ENCODE measurements at places on chromosomes 2 and 18.

- DNase-seq = no peak
Measured at GRCh38 chr18:26618135-26618534, 69.8 kb upstream of the KCTD1 start.

- DNase-seq = no peak
Measured at GRCh38 chr2:164447660-164448059, 173.6 kb downstream of the GRB14 start.

DNA sequence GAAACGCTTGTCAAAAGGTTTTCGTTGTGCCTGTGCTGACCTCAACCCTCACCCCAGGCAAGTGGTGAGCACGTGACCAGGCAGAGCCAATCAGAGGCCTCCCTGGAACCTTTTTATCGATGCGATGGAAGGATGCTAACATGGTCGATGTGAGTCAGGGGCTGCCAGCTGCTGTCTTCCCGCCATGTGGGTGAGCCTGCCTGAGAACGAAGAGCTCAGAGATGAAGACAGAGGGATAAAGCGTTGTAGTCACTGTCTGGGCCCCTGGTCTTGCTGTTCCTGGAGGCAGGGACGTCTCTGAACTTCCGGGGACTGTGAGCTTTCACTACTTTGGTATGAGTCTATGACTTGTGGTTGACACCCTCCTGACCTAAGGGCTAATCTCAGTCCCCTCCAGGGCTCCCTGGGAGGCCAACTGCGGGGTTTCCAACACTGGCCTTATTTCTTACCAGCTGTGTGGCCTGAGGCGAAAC, 18.6 kb downstream of the DNMT3A start:
- no peak for DNase-seq

DNA sequence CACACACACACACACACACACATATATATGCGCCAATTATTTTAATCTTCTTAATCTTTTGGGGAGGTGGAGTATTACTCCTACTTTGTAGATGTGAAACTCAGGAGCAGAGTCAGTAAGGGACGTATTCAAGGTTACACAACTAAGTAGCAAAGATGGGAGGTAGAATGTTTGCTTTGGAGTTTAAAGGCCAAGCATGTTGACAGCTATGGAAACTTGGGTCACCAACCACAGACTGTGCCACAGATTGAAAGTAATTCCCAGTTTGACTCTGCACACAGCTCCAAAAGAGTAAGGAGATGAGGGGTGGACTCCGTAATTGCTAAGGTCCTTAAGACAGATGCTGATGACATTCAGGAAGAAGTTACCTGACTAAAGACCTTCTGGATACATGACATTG, 124.8 kb upstream of the ITGB6 start:
- no peak for DNase-seq

- DNase-seq = no peak
Measured at GRCh38 chr2:168145011-168145410, 102.4 kb downstream of the STK39 start.

GRCh38 chr2:108936866-108937265, 52.2 kb downstream of the EDAR start:
- no peak for DNase-seq

- DNase-seq = no peak
Measured at GRCh38 chr2:190678444-190679162, 29.7 kb downstream of the NAB1 start.

- DNase-seq = no peak
Measured at GRCh38 chr18:74166386-74166785, 18.1 kb downstream of the TIMM21 start.

- DNase-seq = no peak
Measured at GRCh38 chr18:26536032-26536431, 12.3 kb downstream of the KCTD1 start.

GRCh38 chr2:43458014-43458628, 137.7 kb downstream of the THADA start:
- no peak for DNase-seq

- DNase-seq = no peak
Measured at GRCh38 chr18:23779696-23780303, 90.5 kb downstream of the LAMA3 start.

GRCh38 chr2:38138996-38139395, 63.0 kb upstream of the CYP1B1 start:
- DNase-seq = no peak

- no peak for DNase-seq
Measured at GRCh38 chr2:192148620-192149321, 46.0 kb downstream of the TMEFF2 start.

DNA sequence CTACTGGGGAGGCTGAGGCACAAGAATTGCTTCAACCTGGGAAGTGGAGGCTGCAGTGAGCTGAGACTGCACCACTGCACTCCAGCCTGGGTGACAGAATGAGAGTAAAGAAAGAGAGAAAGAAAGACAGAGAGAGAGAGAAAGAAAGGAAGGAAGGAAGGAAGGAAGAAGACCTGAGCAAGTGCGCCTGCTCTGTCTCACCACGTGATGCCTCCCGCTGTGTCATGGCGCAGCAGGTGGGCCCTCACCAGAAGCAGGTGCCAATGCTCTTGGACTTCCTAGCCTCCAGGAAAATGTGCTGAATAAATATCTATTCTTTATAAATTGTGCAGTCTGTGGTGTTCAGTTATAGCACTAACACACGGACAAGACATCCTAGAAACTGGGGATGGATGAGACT, 270.0 kb downstream of the CYP26B1 start:
- DNase-seq = no peak

GRCh38 chr2:200635251-200635650, 49.4 kb downstream of the AOX1 start:
- no peak for DNase-seq

GRCh38 chr2:101150306-101151145, 656 bp downstream of the TBC1D8 start:
- no peak for DNase-seq

GRCh38 chr2:85888020-85888683, 638 bp downstream of the ST3GAL5 start:
- peak; percentile 52 for DNase-seq

- no peak for DNase-seq
Measured at GRCh38 chr2:47360283-47360682, 42.7 kb upstream of the MSH2 start.

DNA sequence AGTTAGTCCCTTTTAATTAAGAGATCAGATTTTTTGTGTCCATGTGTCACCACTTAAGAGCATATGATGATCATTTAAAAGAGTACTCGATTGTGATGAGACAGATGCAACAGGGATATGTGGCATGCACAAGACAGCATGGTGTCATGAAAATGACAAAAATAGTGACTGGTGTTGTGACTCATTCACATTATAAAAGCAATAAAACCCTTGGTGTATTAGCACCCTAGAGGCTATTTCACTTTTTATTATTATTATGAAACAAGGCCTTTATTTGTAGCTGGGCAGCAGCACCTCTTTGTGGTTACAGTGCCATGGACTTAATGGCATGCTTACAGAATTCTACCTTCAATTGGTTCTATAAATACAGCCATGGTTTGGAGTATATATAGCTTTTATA, 1296.0 kb upstream of the ZEB2 start:
- DNase-seq = no peak

DNA sequence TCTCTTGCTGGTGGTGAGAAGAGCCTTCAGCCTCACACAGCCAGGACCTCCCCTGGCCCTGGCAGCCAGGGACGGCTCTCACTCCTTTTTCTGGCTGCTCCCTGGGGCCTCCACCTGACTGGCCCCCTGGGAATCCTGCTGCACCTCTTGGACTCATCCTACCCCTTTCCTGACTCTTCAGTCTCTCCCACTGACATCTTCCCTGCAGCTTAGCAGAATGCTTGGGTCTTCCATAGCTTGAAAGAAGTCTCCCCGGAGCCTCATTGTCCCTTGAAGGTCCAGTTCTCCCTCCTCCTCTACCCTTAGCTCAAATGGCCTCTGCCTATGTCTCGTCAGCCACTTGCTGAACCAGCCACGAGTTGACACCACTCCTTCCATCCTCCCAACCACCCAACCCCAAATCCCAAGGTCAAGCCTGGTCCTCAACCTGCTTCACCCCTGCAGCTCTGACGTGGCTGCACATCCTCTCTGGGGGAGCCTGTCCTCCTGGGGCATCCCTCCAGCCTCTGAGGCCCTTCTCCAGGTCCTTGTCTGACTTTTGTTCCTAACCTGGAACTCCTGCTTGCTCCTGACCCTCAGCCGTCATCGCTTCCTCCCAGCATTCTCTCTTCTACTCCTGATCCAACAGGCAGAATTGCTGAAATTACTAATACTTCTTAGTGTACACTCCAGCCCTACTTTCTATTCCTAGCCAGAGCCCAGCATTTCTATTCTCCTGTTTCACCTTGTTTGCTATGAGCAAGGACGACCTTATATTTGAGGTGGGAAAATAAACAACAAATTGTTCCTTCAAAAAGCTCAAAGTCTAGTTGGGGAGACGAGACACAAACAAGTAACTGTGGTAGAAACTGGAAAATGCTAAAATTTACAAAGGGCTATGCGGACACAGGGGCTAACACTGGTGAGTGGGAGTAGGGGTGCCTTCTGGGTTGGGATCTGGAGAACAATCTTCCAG, 68.7 kb upstream of the MGAT4A start:
- DNase-seq = no peak

GRCh38 chr2:101420623-101421022, 33.3 kb upstream of the CREG2 start:
- DNase-seq = no peak

- DNase-seq = no peak
Measured at GRCh38 chr2:241307055-241307454, 8.4 kb downstream of the HDLBP start.

DNA sequence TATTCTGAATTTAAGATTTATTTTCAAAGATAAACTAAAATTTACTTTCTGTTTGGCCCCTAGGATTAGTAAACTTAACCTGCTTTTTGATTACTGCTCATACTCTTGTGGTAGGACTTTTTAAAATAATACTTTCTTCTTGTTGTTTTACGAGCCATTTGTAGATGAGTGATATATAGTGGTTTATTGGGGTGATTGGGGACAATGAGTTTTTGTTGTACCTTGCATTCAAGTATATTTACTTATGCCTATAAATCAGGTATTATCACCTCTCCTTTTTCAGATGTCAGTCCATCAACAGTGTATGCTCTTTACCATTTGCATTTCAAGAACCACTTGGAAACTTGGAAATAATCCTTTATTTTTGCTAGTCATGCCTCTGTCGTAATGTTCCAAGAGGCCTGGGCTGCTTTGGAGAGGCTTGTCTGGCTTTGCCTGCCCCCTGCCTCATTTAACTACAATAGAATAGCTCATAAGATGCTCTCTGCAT, 131.3 kb downstream of the COMMD1 start:
- DNase-seq = no peak

- DNase-seq = no peak
Measured at GRCh38 chr2:107742460-107743027, 84.1 kb upstream of the RGPD4 start.

- DNase-seq = no peak
Measured at GRCh38 chr2:62334440-62335058, 138.6 kb downstream of the B3GNT2 start.

DNA sequence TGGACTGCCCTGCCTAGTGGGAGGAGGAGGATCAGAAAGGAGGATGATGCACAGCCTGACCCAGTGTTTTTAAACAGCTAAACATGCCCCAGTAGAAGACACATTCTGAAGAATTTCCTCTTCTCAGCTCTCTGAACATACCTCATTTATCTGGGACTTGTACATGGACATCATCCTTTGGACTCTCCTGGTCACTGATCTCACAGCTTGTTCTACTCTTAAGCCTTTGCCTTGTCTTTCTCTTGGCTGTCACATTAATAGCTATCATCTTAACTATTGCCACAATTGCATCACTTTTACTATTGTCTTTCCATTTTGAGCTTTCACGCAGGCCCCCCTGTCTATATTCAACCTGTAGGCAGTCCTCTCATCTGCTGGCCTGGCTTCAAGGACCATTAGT, 42.0 kb upstream of the PGAP1 start:
- DNase-seq = no peak

DNA sequence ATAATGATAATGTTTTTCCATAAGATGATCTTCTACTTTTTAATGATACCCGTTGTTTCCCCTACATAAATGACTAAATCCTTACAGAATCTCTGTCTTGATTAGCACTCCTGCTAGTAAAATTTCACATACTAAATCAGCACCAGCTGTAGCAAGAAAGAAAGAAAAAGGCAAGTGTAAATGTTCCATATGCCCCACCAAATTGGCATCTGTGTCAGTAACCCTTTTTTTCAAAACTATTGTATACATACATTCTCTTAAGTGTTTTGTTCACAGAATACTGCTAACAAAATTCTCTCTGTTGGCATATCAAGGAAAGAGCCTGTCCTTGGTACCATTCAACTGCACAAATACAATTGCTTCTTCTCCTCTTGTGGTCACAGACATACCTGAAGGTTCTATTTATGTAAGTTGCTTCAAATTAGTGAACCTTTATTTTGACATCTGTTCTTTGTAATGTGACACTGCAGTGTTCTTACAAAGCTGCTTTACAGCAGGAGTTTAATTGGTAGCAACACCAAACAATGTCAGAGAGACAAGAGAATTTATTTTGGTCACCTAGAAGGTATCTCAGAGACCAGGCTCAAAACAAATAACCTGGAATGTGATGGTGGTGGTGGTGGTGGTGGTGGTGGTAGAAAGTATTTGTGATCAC, 641.9 kb downstream of the ZEB2 start:
- DNase-seq = no peak

- no peak for DNase-seq
Measured at GRCh38 chr2:176165370-176166050, 8.4 kb downstream of the HOXD3 start.

DNA sequence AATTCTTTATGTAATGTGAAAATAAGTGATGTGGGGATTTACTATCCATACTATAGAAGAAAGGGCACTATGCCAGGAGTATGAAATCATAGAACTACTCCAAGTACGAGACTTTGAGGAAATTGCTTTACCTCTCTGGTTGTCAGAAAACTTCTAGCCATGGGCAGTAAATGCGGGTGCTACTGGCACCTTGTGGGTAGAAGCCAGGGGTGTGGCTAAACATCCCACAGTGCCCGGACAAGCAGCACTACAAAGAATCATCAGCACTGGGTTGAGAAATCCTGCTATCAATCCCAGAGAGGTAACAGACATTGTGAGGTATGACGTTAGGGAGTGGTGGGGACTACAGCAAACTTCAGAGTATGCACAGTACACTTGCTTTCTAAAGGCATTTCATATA, 453.5 kb upstream of the TNP1 start:
- DNase-seq = no peak

DNA sequence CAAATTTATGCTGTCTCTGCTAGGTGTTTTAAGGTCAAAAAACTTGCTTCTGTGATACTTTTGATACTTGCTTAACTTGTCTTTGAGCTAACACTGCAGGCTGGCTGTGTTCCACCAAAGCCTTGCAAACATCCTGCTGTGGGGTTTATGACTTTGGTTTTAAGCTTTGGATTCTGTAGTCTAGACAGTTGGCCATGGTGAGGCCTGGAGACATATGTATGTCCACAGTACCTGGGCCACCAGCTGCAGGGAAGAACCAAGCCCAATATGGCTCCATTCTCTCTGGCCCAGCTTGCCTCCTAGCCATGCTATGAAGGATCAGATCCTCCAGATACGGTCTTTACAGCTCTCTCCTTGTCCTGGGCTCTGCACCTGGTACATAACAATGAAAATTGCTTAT, 113.9 kb downstream of the INO80D start:
- no peak for DNase-seq

DNA sequence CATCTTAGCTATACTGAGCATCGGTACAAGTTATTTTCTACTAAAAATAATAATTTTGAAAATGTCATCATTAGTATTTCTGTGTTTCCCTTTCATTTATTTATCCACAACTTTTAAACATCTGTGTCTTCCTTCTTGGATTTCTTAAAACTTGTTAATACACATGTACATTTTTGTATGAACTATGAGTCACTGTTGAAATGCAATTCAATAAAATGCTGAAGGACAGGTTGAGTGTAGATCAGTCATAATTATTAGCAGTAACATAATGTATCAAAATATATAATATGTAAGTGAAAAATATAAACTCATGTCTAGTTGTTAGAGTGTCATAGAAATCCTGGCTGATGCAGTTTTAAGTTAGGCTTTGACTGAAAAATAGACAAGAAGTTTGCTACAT, 115.9 kb downstream of the MEIS1 start:
- DNase-seq = no peak

Data from occipital lobe (tissue), 3 donors.